Heart right ventricle (tissue), 16 donors: ENCODE measurements at places on chromosomes 16 and 17. TPM values are rescaled to one million over a fixed set of nuclear protein-coding genes. Genes with fewer than 3 reads are reported as not detected.

- no peak for DNase-seq
- no peaks in the 10 kb centered on the region for H3K27me3 ChIP-seq
- no peak overlapping the region for H3K4me3 ChIP-seq
- H3K27ac ChIP-seq, result no peak overlapping the region
- peaks cover 51% of the 10 kb centered on the region for H3K36me3 ChIP-seq
Measured at GRCh38 chr16:491220-491919, 36.1 kb upstream of the CAPN15 start.

Gene EFCAB5
- not detected for total RNA-seq

GRCh38 chr16:51524555-51525373 lies 373.7 kb upstream of the SALL1 start:
- no peaks in the 10 kb centered on the region for H3K36me3 ChIP-seq
- H3K4me1 ChIP-seq, result no peaks in the 10 kb centered on the region
- H3K27ac ChIP-seq, result no peak overlapping the region
- DNase-seq, result no peak
- no peaks in the 10 kb centered on the region for H3K27me3 ChIP-seq

DNA sequence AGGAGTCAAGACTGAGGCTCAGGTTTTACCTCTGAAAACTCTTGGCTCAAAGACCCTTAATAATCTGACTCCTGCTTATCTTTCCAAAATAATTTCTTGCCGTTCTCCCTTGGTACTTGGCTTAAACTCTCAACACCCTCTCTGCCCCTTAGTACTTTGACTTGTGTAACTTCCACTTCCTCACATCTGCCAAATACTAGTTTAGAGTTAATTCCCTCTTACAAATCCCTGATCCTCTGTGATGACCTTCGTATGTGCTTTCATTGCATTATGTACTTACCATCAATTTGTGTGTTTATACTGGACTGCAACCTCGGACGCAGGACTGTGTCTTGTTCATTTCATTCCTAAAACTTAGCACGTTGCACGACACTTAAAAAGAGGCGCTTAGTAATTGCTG lies 35.2 kb downstream of the ZNF207 start:
- H3K4me3 ChIP-seq, result no peak overlapping the region
- H3K4me1 ChIP-seq, result no peaks in the 10 kb centered on the region
- H3K27ac ChIP-seq, result no peak overlapping the region
- H3K36me3 ChIP-seq, result no peaks in the 10 kb centered on the region
- no peaks in the 10 kb centered on the region for H3K27me3 ChIP-seq
- no peak for DNase-seq

Gene CD300C
- total RNA-seq, result 0.21 TPM

GRCh38 chr17:68296217-68297191 lies 5.2 kb downstream of the ARSG start:
- no peak overlapping the region for H3K4me3 ChIP-seq
- peaks cover 12% of the 10 kb centered on the region for H3K27me3 ChIP-seq
- no peaks in the 10 kb centered on the region for H3K36me3 ChIP-seq
